ENCODE measurements at places on chromosomes 6 and 20.
A peak's percentile ranks its signal among the peaks of the same experiment; 100 is the strongest.

DNA sequence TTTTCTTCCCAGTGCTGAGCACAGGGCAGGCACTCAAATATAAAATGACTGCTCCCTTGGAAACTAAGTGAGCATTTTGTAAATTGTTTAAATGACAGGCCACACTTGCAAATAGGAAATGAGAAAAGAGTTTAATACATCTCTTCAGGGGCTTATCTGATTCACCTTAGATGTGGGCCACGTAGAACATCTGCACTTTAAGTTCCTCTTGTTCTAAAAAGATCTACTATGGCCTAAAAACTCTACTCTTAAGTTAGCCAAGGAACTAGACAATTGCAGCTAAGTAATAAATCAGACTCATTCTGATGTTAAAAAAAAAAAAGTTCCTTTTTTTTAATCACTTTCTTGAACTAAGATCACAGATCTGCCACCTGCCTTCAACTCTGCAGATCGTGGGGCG is 126.3 kb downstream of the KIF16B start:
- no peak for DNase-seq

GRCh38 chr6:136408204-136408603 is 118.6 kb upstream of the BCLAF1 start:
- DNase-seq: no peak

- DNase-seq: peak; percentile 68
Observed at GRCh38 chr20:3248167-3248992, 9.4 kb upstream of the SLC4A11 start.

DNA sequence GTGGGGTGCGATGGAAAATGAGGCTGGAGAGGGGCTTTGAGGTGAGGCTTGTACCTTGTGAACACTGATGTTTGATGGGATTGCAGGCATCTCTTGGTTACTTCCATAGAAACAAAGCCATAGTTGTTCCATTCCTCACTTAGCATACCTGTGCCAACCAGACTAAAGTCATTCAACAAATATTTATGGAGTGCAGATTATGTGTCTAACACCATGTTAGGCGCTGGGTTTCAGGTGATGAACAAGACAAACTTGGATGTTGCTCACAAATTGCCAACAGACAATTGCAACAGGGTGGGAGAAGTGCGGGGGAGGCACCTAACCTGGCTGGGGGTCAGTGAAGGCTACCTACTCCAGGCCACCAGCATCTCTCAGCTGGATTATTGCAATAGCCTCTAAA is 1.5 kb downstream of the TTPAL start:
- no peak for DNase-seq

All from activated CD4-positive, alpha-beta T cell treated with anti-CD3 and anti-CD28 coated beads, Interleukin-2, amount 10 ng/mL, durations not matched to agents 24 days and 14 days (primary cell).